HFFc6 (cell line): ENCODE measurements at places on chromosomes 2 and 18.

DNA sequence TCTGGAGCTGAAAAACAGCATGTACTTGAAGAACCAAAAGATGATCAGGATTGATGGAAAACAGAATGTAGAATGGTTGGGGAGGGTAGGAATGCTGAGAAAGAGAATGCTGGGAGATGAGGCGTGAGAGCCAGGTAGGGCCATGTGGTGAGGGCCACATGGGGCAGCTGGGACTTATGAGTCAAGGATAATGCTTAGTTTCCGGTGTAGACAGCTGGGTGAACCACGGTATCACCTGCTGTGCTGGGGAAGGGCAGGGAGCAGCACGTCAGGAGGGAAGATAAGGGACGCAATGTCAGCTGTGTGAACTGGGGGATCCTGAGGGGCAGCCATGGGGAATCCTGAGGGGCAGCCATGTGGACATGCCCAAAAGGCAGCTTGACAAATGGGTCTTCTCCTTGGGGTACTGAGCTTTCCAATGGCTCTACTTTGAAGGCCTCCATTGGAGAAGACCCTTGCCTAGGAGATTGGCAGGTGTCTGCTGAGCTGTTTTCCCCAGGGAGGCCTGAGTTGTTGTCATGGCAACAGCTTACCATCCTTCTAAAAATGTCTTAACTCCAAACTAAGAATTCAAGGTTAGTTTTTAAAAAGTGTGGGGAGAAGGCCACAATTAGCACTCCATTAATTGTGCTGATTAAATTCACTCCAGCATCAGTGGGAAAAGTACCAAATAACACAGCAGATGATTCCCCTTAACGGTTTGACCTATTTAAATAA lies 51.1 kb downstream of the MTHFD2 start:
- no peak for DNase-seq

- no peak for DNase-seq
These were observed 28.6 kb downstream of the SH3RF3 start for GRCh38 chr2:109157563-109158105.

DNA sequence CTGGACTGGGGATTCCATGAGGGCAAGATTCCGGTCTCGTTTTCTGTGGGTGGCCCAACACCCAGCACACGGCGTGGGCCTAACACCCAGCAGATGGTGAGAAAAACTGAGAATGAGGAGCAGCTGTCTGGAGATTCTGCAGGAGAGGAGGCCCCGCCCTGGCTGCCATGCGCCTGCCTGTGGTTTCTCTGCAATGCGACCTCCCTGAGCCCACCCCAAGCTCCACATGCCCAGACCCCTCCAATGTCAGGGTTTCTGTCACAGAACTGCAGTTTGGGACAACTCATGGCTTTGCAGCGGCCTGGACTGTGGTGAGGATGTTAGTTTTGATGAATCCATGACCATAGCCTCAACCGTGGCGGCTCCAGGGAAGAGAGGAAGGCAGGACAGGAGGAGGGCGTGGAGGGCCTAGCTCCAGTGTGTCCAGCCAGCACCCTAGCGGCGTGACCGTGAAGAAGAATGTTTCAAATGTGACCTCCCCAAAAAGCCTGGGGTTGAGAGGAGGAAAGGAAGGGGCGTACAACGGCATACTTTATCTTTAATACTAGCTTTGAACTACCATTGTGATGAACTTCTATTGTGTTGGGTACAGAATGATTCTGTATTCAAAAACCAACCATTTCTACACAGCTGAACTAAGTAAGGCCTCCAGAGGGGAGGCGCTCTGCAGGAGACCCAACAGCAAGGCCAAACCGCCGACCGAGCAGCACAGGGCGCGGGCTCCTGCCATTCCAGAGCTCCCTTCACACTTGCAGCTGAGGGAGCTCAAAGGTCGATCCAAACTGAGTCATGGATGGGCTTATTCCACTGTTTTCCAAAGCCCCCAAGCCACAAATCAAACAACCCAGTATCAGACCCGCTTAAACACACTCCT lies 3.4 kb downstream of the PXDN start:
- no peak for DNase-seq

- no peak for DNase-seq
These were observed 383.9 kb downstream of the TMEM182 start for GRCh38 chr2:103145739-103146138.

DNA sequence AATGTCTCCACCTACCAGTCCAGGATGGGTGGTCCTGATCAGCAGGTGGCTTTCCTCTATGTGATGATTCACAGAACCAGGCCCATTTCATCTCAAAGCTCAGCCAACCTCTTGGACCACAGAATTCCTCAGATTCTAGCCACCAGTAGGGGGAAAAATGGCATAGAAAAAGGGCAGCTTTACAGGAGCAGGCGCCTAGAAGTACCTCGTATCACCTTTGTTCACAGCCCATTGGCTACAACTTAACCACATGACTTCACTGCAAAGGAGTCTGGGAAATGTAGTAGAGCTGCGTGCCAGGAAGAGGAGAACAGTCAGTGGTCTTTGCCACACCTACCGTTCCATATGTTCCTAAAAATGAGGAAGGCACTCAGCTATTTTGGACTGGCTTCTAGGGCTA lies 62.8 kb upstream of the DTNA start:
- DNase-seq, result no peak

GRCh38 chr2:109196081-109196875 lies 67.3 kb downstream of the SH3RF3 start:
- no peak for DNase-seq

GRCh38 chr2:112768432-112768831 lies 4.0 kb upstream of the CKAP2L start:
- DNase-seq, result peak; percentile 65
